ENCODE measurements at places on chromosomes 3 and 15. TPM values are rescaled to one million over a fixed set of nuclear protein-coding genes. Genes with fewer than 3 reads are reported as not detected.

Gene PIGZ
- polyA plus RNA-seq, result 1.5 TPM

DNA sequence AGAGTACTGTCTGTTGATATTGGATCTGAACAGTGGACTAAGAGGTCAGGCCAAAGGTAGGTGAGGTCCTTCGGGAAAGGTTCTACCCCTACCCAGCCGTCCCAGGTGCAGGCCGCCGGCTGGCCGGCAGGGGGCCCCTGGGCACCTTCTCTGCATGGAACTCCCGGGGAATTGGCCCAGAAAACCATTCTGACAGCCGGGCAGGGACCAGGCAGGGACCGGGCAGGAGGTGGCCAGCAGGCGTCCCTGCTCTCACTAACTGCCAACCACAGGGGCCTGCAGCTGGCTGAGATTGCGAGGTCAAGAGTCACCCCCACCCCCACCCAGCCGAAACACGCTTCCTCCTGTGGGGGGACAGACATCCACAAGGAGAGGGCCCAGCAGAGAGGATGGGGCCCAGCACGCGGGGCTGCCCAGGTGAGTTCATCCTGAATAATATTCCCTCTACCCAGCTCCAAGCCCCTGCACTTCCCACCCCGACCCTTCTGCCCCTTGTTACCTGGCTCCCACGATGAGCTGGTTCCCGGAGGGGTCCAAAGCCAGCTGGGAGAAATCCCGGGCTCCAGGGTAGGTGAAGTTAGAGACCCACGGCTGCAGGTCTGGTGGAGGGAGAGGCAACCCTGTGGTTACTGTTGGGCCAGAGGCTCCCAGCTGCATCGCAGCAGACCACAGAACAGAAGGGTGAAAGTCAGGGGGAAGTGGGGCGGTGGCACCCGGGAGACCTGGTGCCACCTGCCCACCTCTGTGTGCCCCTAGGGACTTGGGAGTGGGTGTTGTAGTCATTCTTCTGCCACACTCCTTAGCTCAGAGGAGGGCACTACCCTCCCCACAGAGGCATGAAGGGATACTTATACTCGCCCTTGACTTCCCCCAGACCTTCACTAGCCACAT lies 84.4 kb downstream of the SEMA5B start:
- H3K36me3 ChIP-seq, result no peaks in the 10 kb centered on the region
- H3K27me3 ChIP-seq, result no peaks in the 10 kb centered on the region
- no peak overlapping the region for H3K27ac ChIP-seq
- no peak overlapping the region for H3K4me3 ChIP-seq

Gene GJD2
- polyA plus RNA-seq, result not detected

- peaks cover 2% of the 10 kb centered on the region for H3K36me3 ChIP-seq
- no peak overlapping the region for H3K27ac ChIP-seq
- no peaks in the 10 kb centered on the region for H3K4me1 ChIP-seq
- no peaks in the 10 kb centered on the region for H3K27me3 ChIP-seq
Observed at GRCh38 chr15:88533376-88533775, 13.1 kb downstream of the DET1 start.

DNA sequence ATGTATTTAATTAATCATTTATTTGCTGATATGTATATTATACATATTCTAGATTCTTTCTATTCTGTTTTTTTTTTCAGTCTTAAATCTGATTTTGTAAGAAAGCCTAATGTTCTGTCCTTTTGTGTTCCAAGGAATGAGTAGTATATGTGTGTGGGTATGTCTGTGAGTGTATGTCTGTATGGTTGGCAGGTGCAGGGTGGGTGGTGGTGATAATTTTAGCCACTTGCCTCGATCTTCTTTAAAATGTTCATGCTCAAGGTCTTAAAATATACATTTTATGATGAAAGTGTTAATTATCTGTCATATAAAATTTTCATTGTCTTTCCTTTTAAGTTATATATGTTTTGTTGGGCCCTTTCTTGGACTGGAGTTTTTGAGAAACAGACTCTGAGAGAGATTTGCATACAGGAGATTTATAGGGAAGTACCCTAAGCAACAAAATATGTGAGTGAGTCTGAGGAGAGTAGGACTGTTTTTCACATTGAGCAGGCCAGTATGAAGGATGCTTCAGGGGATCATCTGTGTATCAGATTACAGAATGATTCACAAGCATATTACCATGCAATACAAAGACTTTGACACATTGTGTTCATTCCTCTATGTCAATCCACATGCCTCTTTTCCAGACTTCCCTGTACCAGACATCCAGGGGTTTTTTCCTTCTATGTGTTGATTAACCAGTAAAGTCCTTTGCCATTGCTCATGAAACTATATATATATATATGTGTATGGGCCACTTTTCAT lies 211.0 kb upstream of the DPPA4 start:
- H3K4me1 ChIP-seq, result no peaks in the 10 kb centered on the region
- H3K27me3 ChIP-seq, result no peaks in the 10 kb centered on the region
- H3K27ac ChIP-seq, result no peak overlapping the region
- no peak for DNase-seq
- H3K36me3 ChIP-seq, result no peaks in the 10 kb centered on the region

Gene MESD
- polyA plus RNA-seq, result 22.3 TPM

DNA sequence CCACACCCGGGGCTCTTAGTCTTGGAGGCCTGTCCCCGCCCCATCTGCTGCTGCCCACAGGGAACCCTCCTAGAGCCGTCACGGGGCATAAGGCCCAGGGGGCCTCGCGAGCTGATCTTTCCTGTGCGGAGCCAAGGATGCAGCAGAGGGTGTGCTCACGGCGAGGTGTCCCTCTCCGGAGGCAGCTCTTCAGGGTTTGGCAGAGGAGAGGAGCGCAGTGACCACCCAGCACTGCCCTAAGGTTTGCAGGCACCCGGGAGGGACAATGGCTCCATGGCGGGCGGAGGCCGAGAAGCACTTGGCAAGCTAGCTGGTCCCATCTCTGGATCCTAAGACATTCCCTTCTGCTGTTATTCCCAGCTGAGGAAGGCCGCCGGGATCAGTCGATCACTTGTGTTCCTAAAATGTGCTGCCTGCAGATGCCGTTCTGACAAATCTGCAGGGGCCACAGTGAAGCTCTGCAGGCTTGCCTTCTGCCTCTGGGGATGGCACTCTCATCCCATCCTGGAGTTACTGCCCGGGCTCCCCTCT lies 47.4 kb upstream of the PCSK6 start:
- H3K36me3 ChIP-seq, result no peaks in the 10 kb centered on the region
- DNase-seq, result no peak
- peaks cover 5% of the 10 kb centered on the region for H3K27me3 ChIP-seq

DNA sequence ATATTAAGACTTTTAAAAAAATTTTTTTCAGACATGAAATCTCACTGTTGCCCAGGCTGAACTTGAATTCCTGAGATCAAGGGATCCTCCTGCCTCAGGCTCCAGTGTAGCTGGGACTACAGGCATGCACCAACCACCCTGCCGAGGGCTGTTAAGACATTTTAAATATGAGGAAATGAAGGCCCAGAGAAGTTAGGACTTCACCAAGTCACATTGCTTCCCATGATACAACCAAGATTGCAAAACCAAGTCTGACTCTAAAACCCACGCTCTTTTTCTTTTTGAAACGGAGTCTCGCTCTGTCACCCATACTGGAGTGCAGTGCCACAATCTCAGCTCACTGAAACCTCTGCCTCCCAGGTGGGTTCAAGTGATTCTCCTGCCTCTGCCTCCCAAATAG lies 28.0 kb downstream of the PTPN9 start:
- no peaks in the 10 kb centered on the region for H3K36me3 ChIP-seq
- DNase-seq, result no peak
- no peak overlapping the region for H3K27ac ChIP-seq
- no peaks in the 10 kb centered on the region for H3K4me1 ChIP-seq
- H3K4me3 ChIP-seq, result no peak overlapping the region

- H3K27ac ChIP-seq, result no peak overlapping the region
- H3K27me3 ChIP-seq, result no peaks in the 10 kb centered on the region
- peaks cover under 1% of the 10 kb centered on the region for H3K4me1 ChIP-seq
- H3K36me3 ChIP-seq, result no peaks in the 10 kb centered on the region
Observed at GRCh38 chr3:125641891-125642290, 46.6 kb upstream of the OSBPL11 start.

DNA sequence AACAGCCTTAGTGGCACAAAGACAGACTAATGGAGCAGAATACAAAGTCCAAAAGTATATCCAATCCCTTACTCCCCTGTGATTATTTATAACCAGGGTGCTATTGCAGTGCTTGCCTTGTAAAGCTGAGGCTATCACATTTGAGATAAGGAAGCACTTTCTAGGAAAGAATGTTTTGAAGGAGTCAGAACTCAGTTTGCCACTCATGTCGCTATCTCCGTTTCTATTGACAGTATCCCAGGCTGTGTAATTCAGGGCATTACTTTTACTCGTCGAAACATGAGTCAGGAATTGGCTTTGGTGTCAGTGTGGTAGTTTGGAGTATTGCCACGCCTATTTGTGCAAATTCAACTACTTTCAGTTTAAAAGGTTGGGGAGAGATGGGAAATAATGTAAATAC lies 78.4 kb downstream of the FBXL2 start:
- H3K36me3 ChIP-seq, result no peaks in the 10 kb centered on the region
- H3K4me1 ChIP-seq, result peaks cover 14% of the 10 kb centered on the region
- no peaks in the 10 kb centered on the region for H3K27me3 ChIP-seq
- H3K27ac ChIP-seq, result no peak overlapping the region
- H3K4me3 ChIP-seq, result peak overlapping the region; percentile 0
- no peak for DNase-seq

DNA sequence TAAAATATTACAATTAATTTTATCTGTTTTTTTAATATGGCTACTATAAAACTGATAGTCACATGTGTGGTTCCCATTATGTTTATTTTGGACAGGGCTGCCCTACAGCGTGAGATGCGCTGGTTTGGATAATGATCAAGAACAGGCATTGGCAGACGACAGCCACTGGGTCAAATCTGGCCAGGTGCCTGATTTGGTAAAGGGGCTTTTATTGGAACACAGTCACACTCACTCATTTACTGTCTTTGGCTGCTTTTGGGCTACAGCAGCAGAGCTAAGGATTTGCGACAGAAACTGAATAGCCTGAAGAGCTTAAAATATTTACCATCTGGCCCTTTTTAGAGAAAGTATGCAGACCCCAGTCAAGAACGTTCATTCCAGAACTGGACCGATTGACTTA lies 724.2 kb upstream of the CFAP20DC start:
- no peaks in the 10 kb centered on the region for H3K36me3 ChIP-seq
- H3K4me3 ChIP-seq, result no peak overlapping the region
- H3K27me3 ChIP-seq, result no peaks in the 10 kb centered on the region
- no peak overlapping the region for H3K27ac ChIP-seq

- H3K4me1 ChIP-seq, result peaks cover 10% of the 10 kb centered on the region
- H3K27me3 ChIP-seq, result no peaks in the 10 kb centered on the region
- peak overlapping the region; percentile 58 for H3K27ac ChIP-seq
- peaks cover 18% of the 10 kb centered on the region for H3K36me3 ChIP-seq
- peak; percentile 38 for DNase-seq
Observed at GRCh38 chr3:33392703-33393125, 47.5 kb downstream of the UBP1 start.

GRCh38 chr3:115325539-115325938 lies 178.5 kb upstream of the ZBTB20 start:
- no peaks in the 10 kb centered on the region for H3K36me3 ChIP-seq
- no peaks in the 10 kb centered on the region for H3K27me3 ChIP-seq
- H3K27ac ChIP-seq, result no peak overlapping the region
- no peak for DNase-seq
- H3K4me3 ChIP-seq, result no peak overlapping the region

DNA sequence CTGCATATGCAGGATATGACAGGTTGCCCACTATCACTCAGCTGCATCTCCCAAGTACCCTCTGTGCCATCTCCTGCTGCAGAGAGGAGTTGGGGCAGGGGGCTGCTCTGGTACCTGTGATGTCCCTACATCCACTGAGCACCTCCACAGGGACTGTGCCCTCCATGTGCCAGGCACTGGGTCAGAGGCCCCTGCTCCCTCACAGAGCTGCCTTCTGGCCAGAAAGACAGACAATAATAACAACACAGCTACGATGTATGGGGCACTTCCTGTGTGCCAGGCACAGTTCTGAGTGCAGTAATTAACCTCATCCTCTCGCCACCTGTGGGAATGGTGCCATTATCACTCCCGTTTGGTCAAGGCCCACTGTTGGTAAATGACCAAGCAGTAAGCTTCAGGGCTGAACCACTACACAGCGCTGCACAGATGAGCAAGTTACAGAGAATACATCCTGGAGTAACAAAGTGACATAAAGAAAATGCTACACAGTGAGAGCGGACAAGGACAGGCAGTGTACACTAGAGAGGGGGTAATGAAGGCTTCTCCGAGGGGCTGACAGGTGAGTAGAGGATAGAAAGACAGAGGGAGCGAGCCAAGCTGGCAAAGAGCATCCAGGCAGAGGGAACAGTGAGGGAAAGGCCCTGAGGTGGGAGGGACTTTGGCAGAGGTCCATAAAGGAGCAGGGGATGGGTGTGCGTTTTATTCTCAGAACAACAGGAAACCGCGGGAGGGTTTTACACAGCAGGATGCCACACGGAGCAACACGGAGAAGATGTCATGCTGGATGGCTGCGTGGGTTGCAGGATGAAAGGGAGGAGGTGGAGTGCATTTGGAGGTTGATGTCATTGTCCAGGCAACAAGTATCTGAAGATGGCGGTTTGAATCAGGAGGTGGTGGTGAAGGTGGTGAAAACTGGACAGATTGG lies 13.6 kb downstream of the WNT7A start:
- DNase-seq, result no peak
- peaks cover 69% of the 10 kb centered on the region for H3K36me3 ChIP-seq
- no peak overlapping the region for H3K27ac ChIP-seq
- H3K27me3 ChIP-seq, result no peaks in the 10 kb centered on the region
- no peak overlapping the region for H3K4me3 ChIP-seq

GRCh38 chr3:54549607-54550220 lies 378.1 kb downstream of the LRTM1 start:
- no peak overlapping the region for H3K4me3 ChIP-seq
- H3K36me3 ChIP-seq, result no peaks in the 10 kb centered on the region
- H3K27me3 ChIP-seq, result no peaks in the 10 kb centered on the region
- no peaks in the 10 kb centered on the region for H3K4me1 ChIP-seq
- H3K27ac ChIP-seq, result no peak overlapping the region
- no peak for DNase-seq

Gene ABHD2
- 22.8 TPM for polyA plus RNA-seq

Gene ZNF80
- polyA plus RNA-seq, result not detected

GRCh38 chr3:141230293-141230692 lies 1.3 kb upstream of the PXYLP1 start:
- H3K4me1 ChIP-seq, result peaks cover 7% of the 10 kb centered on the region
- H3K36me3 ChIP-seq, result no peaks in the 10 kb centered on the region
- H3K27me3 ChIP-seq, result peaks cover 2% of the 10 kb centered on the region
- no peak for DNase-seq

Data from keratinocyte (primary cell).